ENCODE measurements at places on chromosomes 6 and 20.
A peak's percentile ranks its signal among the peaks of the same experiment; 100 is the strongest.

DNA sequence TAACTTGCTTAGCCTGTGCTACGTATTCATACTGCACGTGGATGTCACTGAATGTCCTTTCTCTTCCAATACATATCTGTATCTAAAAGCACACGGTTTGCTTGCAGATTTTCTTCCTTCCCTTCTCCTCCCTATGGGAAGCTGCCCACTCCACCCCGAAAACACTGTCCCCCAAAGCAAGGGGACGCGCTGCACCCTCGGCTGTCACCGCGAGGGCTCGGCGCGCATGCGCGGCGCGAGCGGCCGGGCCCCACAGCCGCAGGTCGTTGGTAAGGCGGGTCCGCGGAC lies 659 bp downstream of the TMX4 start:
- DNase-seq = peak; percentile 73

DNA sequence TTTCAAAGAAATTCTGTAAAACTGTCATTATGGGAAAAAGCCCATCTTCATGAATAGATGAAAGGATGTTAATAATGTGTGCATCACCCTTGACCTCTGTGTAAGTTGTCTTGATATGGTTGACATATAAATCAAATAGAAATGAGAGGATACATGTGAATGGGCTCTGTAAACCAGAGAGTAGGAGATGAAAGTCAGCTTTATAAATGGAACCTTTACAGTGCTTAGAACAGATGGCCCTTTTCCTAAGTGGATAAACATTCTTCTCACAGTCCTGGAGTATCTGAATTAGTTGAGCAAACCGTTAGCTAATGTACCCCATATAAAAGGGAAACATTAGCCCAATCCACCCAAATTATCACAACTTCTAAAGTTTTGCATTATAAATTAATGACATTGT lies 57.5 kb downstream of the MYLK4 start:
- DNase-seq = no peak

DNA sequence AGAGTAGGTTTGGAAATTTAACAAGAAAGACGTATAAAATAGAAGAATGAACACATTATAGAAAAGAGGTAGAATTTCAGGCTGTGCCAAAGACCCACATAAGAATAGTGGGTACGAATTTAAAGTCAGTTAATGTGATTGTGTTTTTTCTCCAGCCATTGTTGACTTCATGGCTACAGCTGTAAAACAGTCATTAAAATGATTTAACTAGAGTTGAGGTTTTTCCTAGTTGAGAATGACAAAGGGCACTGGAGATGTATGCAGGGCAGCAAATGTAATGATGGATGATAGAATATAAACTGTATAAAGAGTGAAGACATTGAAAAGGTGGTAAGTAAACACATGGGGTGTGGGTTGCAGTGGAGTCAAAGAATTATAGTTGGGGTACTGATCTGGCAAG lies 72.7 kb downstream of the LIN28B start:
- DNase-seq = peak; percentile 75

DNA sequence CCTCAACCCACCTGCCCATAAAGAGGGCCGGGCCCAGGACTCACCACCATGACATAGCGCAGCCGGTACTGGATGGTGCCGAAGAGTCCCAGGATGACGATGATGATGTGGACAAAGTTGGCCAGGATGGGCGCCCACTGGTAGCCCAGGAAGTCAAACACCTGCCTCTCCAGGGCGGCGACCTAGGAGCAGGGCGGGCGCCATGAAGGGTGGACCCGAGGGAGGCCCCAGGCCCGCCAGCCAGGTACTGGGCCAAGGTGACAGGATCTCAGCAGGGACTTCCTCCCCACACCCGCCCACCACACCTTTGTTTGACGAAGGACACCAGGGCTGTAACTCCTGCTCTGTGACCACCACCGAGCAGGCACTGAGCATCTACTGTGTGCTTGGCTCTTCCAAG lies 4.4 kb downstream of the NKAIN4 start:
- no peak for DNase-seq

DNA sequence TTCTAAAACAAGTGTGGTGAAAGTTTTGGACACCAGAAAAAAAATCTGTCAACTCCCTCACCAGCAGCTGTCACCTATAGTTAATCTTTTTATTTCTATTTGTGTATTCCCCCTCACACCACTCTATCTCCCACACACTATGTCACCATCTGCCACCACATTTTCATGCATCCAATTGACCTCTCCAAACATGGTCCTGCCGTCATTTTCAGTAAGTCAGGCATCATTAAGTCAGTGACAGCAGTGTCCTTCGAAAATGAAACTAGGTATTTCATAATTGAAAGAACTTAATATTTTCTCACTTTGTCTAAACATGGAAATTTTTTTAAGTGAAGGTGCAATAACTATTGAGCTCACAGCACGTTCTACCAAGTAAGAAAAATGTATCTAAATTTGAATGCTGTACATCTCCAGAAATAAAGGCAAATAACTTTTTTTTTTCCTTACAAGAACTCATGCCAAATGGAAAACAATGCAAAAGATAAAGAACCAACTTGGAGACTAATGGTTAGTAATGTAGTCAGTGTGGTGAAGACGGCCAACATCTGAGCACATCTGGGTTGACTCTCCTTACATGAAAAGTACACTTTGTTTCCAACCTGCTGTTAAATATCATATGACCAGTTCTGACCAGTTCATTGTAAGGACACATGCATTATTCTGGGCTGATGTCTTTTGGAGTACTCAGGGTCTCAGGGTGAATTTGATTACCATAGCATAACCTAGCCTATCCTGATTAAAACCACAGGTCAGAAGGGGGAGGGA lies 623.3 kb upstream of the MANEA start:
- DNase-seq = no peak

DNA sequence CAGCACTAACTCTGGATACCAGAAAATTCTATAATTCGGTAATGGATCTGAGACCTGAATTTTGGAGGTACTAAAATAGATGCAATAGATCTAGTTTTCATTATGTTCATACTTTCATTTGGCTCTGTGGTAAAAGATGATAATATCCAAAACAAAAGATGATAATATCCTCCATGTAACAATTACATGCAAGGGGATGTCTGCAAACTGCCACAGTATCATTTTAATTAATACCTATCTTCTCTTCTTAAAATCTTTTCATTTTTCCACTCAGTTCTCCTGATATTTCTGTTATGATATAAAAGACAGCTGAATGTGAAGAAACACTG lies 15.6 kb downstream of the BTN2A1 start:
- peak; percentile 4 for DNase-seq

GRCh38 chr20:9809271-9809670 lies 29.6 kb downstream of the PAK5 start:
- DNase-seq = no peak
